ENCODE measurements at places on chromosomes 4 and X.

GRCh38 chrX:130094696-130095095 is 15.6 kb downstream of the ELF4 start:
- DNase-seq = no peak

DNA sequence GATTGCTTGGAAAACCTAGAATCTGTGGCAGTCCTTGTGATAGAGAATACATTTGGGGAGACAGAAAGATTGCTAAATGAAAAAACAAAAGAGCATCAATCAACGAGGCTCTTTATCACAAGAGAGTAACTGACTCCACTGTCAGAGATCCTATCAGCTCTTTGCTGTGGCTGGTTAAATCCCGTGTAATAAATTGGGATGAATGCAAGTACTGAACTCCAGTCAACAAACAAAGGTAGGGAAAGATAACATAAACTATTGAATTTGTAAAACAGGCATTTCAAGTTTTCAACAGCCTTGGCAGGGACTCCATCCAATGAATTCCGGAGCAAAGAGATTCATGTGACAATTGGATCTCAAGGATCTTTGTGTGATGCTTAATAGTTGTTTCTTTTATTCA is 21.3 kb downstream of the MMRN1 start:
- no peak for DNase-seq

GRCh38 chr4:171031338-171031737 is 781.9 kb upstream of the GALNTL6 start:
- DNase-seq = no peak

- peak; percentile 35 for DNase-seq
These were observed 162.9 kb upstream of the SPIN4 start for GRCh38 chrX:63513825-63514568.

GRCh38 chr4:147535124-147535523 is 54.2 kb downstream of the EDNRA start:
- DNase-seq = no peak

GRCh38 chr4:176065435-176066291 is at the start of gene WDR17:
Gene WDR17, plus strand, starts transcription at chr4:176065841. Its CDS starts 45,740 bp downstream, at chr4:176111581.
- DNase-seq = peak; percentile 43

- no peak for DNase-seq
These were observed 759 bp downstream of the ZC4H2 start for GRCh38 chrX:64975491-64975890.

DNA sequence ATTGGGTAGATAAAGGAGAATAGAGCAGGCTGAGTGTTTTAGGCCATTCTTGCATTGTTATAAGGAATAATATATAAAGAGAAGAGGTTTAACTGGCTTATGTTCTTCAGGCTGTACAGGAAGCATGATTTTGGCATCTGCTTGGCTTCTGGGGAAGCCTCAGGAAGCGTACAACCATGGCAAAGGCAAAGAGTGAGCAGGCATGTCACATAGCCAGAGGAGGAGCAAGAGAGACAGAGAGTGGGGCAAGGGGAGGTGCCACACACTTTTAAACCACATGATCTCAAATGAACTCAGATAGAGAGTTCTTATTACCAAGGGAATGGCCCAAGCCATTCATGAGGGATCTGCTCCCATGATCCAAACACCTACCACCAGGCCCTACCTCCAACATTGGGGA is 4.4 kb upstream of the METTL14 start:
- DNase-seq = no peak

Measured in HCEC 1CT (cell line).